ENCODE measurements at places on chromosomes 16 and 17.

DNA sequence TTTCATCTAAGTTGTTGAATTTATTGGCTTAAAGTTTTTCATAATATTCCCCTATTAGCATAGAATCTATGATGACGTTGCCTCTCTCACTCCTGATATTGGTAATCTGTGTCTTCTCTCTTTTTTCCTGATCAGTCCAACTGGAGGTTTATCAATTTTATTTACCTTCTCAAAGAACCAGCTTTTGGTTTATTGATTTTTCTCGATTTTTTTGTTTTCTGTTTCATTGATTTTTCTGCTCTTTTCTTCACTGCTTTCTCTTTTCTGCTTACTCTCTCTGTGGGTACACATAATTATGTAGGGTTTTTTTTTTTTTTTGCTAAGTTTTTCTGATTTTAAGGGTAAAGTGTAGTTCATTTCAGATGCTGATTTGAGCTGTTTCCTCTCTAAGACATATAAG, 29.7 kb downstream of the MRTFB start:
- no peak for DNase-seq

DNA sequence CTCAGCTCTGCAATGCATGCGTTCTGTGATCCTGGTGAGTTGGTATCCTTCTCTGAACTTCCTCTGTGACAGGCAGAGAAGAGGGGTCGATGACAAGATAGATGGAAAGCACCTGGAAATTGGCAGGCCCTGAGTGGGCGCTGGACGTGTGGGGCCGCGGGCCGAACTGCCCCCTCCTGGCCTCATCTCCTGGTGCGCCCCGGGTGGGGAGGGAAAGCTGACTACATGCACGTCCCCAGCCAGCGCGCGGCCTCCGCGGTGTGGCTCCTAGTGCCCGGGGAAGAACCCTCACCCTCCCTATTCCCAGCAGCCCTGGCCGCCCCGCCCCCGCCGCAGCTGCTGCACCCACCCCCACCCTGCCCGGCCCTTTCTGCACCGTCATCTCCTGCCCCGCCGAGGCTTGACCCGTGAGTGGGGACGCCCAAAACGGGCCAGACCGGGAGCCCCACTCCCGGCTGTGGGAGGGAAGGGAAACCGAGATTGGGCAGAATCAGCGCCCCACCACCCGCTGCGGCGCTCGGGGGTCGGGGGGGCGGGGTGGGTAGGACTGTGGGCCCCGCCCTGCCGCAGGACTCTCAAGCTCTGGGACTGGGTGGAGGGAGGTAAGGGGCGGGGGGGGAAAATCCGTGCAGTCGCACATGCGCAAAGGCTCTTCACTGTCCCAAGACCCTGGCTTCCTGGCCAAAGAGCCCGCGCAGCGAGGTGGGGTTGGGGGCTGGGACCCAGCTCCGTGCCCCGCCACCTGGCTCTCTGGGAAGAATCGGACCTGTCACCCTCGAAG, at the start of gene NOL3:
TSS of gene NOL3 (plus strand) at position 371 of the 781 bp plus-strand sequence.
- DNase-seq = no peak

- DNase-seq = no peak
These were observed 37.5 kb downstream of the SDR42E1 start for GRCh38 chr16:81973737-81974136.

DNA sequence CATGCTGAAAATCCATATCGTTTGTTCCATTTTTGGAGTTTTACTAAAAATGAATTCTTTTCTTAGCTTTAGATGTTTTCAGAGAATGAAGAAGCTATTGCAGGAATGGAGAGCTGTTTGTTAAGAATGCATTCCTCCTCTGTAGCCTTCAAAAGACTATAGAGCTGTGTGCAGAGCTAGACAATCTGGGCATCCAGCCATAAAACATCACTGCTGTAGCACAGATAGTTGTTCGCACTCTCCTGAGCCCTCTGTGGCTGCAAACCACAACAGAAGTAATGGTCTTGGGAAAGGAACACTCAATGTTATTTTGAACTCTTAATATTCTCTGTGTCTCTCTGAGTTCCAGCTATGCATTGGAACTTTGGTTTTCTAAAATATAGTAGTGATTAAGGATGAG, 4.9 kb downstream of the TNRC6C start:
- DNase-seq = peak; percentile 41

GRCh38 chr16:86591270-86591669, 12.9 kb downstream of the FOXL1 start:
- DNase-seq = no peak

DNA sequence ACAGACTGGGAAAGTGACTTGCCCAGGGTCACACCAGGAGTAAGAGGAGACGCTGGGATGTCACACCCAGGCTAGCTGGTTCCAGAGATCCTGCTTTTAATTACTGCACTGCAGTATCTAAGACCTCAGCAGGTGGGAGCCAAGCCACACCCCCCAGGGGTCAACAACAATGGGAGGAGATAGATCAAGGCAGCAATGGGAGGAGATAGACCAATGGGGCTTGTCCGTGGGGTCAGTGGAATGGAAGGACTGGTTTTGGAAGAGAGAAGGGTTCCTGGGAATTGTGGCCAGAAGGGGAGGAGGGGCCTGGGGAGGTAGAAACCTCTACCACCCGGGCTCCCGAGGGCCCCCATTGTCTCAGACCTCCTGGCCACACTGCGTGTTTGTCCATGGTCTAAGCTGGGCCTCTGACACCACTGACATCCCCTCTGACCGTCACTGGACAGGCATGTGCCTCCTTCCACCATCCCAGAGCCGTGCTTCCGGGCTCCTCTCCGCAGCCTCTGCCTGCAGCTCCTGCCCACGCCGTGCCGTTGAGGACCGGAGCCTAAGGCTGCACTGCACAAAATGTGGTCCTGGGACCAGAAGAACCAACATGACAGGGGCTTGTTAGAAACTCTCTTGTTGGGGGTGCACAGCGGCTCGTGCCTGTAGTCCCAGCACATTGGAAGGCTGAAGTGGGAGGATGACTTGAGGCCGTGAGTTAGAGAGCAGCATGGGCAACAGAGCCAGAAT, 69.8 kb upstream of the RPH3AL start:
- DNase-seq = no peak

DNA sequence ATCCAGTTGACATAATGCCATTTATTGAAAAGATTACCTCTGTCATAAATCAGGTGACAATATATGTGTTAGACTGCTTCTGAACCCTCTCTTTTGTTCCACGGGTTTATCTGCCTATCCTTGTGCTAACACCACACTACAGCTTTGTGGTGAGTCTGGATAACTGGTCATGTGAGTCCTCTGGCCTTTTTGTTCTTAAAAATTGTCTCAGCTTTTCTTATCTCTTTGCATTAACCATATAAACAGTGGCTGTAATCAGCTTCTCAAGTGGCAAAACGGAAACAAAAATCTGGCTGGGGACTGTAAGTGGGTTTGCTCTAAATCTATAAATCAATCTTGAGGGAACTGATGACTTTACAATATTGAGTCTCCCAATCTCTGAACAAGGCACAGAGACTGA, 44.6 kb downstream of the STX8 start:
- no peak for DNase-seq

- DNase-seq = no peak
These were observed 57.0 kb downstream of the HS3ST3A1 start for GRCh38 chr17:13544765-13545164.

DNA sequence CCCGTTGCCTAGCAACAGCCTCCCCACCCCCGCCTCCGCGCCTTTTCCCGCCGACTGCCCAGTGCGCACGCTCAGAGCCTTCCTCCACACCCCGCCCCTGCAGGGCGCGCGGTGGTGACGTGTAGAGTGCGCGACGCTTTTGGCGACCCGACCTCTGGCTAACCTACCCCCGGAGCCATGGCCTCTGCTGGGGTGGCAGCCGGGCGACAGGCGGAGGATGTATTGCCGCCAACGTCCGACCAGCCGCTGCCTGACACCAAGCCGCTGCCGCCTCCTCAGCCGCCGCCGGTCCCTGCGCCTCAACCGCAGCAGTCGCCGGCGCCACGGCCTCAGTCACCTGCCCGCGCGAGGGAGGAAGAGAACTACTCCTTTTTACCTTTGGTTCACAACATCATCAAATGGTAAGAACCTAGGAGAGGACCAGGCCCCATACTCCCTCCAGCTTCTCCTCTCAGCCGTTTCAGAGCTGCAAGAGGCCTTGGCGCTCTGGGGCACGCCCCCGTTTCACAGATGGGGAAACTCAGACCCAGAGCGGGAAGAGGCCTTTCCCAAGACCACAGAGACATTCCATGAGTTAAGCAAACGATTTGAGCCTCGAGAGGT, at the start of gene MED9:
TSS of gene MED9 (plus strand) at position 136 of the 603 bp plus-strand sequence. CDS start at position 178, 42 bp downstream.
- DNase-seq = peak; percentile 95

GRCh38 chr17:21169496-21169895, 42.7 kb downstream of the DHRS7B start:
- no peak for DNase-seq

GRCh38 chr16:505479-506245, 21.9 kb upstream of the CAPN15 start:
- DNase-seq = no peak

- DNase-seq = no peak
These were observed 9.6 kb downstream of the ZNF750 start for GRCh38 chr17:82830249-82830661.

- no peak for DNase-seq
These were observed 3.7 kb upstream of the SDK2 start for GRCh38 chr17:73647772-73648542.

DNA sequence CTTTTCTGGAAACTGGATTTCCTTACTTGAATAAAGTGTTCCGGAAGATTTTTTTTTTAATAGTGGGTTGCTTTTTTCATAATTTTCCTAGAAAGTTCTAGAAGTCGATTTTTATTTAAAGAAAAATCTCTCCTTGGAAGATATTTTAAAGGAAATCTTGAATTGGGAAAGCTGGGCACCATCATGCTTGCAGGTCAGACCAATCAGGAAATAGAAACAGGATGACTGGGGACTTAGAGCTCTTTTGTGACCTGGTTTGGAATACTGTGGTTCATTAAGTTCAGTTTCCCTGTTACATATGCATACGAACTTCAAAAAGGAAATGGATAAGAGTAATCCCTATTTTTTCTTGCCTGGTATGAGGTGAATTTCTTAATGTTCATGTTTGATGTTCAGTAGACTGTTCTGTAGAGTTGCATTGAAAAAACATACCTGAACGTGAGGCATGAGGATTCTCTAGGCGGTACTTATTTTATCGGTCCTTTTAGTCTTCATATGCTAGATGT, 1.2 kb downstream of the NFATC3 start:
- no peak for DNase-seq

DNA sequence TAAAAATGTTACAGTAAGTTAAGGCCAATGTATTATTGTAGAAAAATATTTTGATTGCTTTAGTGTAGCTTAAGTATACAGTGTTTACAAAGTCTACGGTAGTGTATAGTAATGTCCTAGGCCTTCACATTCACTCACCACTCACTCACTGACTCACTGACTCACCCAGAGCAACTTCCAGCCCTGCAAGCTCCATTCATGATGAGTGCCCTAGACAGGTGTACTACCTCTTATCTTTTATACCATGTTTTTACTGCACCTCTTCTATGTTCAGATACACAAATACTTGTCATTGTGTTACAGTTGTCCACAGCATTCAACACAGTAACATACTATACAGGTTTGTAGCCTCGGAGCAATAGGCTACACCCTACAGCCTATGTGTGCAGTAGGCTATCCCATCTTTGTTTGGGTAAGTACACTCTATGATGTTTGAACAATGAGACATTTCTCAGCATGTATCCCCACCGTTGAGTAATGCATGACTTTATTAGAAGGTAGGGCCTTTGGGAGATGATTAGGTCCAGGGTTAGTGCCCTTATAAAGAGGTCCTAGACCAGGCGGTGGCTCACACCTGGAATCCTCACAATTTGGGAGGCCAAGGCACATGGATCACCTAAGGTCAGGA, 117.8 kb downstream of the SLC39A11 start:
- DNase-seq = no peak

GRCh38 chr16:11682655-11683096, 14.4 kb downstream of the SNN start:
- DNase-seq = no peak

DNA sequence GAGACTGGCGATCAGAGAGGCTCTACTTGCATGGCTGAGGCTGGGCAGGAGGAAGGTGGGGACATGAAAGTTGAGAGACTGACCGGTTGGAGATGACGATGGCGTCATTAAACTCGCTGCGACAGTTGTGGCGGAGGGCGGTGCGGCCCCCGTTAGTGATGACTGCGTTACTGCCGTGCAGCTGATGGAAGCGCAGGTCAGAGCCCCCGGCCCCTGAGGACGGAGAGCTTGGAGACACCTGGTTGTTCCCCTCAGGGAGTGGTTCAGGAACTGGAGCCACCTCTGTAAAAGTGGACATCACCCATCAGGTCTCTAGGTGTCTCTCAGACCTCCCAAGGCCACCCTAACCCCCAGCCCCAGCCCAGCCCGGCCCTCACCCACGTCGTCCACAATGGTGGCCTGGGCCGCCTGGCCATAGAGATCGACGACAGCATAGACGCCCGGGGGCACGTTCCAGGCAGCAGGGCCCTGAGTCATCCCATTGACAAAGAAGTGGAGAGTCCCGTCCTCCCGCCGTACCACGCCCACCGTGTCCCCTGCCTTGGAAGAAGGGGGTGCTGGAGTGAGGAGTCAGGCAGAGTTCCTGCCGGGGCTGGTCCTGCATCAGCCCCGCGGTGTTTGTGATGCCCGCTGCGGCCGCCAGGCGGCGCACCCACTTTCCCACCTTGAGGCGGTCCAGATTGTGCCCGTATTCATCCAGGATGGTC, 5.3 kb downstream of the NEURL4 start:
- DNase-seq = peak; percentile 79

All from activated T-cell treated with anti-CD3 and anti-CD28 coated beads, Interleukin-2, amount 50 U/mL, for 1 hour (primary cell).